Stimulated activated CD8-positive, alpha-beta memory T cell treated with anti-CD3 and anti-CD28 coated beads, Interleukin-4, amount 100 ng/mL, for 48 hours (primary cell): ENCODE measurements at places on chromosomes 2 and 18.
A peak's percentile ranks its signal among the peaks of the same experiment; 100 is the strongest.

- DNase-seq = no peak
These were observed 664.4 kb upstream of the HS6ST1 start for GRCh38 chr2:128983094-128983493.

DNA sequence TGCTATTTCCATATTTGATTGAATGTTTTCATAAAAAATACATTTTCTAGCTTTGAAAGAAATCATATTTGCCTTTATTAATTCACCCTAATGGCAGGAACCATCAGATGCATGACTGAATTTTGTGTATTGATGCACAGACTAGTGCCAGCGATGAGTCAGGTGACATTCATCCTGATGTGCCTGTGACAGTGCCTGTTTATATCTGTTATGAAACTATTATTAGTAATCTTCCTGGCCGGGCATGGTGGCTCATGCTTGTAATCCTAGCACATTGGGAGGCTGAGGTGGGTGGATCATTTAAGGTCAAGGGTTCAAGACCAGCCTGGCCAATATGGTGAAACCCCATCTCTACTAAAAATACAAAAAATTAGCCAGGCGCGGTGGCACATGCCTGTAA is 170.0 kb downstream of the TSN start:
- DNase-seq = no peak

GRCh38 chr2:136168720-136169119 is 50.8 kb upstream of the CXCR4 start:
- DNase-seq = no peak

DNA sequence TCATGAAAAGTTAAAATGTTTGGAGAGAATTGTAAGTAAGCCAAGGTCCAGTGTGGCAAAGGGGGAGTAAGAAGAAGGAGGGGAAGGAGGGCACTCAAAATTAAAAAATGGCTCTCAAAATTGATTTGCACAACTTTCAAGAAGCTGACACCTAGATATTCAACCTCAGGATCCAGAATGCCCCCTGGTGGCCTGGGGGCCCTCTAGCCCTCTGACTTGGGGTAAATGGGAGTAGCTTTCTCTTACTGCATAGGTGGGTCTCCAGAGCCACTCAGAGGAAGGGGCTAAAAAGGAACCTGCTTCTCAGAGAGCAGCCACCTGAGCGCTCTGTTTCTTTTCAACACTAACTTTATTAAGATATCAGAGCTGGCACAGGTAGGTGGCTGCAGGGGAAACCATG is 968.5 kb downstream of the BCL11A start:
- DNase-seq = peak; percentile 28

- DNase-seq = no peak
These were observed 22.9 kb downstream of the COLEC12 start for GRCh38 chr18:477565-477964.

DNA sequence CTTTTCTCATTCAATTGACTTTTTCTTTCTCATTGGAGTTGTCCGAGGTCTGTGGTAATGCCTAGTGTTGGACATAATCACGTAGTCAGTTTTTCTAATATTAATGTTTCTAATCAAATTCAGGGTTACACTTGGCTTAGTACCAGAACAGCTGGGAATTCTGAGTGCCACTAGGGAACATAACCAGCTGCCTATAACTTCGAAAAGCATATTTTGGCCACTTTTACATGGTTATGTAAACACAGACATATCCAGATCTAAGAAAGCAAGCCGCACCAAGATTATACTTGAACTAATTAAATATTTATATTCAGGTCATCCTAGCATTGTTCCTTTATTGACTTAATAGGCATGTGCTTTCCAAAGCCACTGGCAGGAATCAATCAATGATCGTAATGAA is 91.1 kb upstream of the ARHGAP28 start:
- DNase-seq = no peak

- DNase-seq = no peak
These were observed 56.6 kb downstream of the TRPM8 start for GRCh38 chr2:233973786-233974185.

DNA sequence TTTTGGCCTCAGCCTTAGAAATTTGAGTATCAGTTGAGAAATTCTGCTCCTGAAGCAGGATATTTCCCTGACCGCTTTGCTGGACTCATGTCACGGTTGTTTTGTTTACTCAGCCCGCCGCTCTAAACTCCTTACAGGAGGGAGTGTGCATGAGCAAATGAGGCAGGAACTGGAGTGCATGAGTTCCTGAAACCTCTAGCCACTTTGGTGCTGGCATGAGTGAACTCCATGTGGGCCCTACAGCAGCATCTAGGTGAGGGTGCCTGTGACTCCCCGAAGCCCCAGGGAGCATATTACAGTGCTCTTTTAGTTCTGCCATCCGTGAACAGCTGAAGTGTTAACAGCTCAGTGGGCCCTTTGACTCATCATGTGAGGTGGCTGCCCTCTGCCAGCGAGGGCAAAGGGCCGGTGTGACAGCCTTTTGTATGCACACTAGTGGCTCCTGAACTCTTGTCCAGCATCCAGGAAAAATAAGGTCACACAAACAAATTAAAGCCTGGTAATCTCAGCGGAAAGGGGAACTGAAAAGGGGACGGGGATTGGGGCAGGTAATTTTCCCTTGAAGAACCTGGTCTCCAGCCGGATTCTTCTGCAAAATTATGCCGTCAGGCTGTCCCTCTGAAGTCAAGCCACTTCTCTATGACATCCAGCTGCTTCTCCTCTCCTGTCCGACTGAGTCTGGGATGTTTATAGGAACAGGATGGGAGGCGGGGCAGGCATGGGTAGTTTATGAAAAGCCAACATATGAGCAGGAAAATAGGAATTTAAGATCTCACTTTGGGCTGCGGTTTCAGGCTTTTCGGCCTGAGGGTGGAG is 1668.7 kb downstream of the SUCLG1 start:
- no peak for DNase-seq

DNA sequence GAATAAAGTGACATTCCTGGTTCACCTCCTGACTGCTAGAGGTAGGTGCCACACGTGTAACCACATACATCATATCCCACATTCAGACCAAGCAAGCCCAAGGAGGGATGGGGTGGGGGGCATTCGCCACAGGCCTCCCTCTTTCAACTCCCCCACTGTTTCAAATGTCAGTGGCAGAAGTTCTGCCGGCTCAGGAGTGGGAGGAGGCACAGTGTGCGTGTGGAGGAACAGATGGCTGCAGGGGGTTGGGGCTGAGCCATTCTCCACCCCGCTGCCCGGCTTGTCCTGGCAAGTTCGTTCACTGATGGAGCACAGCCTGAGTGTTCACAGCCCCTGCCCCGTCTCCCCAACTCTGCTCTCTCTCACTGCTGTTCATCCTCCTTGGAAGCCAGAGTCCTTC is 75.4 kb upstream of the TANC1 start:
- DNase-seq = no peak

- DNase-seq = no peak
These were observed 82.5 kb downstream of the TCF7L1 start for GRCh38 chr2:85215448-85216401.

DNA sequence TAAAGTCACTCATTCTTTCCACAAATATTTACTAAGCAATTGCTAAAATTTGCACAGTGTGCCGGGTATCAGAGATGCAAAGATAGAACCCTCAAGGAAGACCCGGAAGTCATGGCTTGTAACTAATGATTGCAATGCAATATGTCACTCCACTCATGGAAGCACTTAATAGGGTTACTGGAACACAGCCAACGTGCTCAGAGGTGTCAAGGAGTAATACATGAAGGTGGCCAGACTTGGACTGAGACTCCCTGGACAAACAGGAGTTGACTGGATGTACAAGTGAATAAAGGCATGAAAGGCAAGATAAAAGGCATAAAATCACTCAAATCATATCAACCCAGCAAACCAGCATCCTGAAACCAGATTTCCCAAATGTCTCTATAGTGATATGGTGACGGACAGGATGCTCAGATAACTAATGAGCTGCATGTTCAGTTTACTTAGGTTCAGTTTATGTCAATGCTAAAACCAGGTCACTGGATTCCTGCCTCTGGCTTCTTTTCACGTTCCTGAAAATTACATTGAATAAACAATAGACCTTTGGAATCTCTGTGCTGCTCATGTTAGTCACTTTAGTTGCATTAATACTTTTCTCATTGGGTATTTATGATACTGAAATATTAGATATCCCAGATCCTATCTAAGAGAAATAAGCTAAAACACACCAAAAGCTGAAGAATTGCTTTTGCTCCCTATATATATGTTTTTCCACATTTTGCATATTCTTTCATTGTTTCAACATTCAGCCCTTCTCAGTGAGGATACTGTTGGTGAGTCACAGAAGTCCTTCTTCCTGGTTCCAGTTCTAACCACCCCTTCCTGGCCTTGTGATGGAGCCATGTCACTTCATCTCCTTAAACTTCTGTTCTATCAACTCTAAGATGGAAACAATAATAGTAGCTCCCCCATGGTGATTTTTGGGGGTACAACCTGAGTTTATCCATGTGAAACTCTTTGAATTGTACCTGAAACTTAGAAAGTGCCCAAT is 688.9 kb upstream of the ID2 start:
- DNase-seq = no peak

DNA sequence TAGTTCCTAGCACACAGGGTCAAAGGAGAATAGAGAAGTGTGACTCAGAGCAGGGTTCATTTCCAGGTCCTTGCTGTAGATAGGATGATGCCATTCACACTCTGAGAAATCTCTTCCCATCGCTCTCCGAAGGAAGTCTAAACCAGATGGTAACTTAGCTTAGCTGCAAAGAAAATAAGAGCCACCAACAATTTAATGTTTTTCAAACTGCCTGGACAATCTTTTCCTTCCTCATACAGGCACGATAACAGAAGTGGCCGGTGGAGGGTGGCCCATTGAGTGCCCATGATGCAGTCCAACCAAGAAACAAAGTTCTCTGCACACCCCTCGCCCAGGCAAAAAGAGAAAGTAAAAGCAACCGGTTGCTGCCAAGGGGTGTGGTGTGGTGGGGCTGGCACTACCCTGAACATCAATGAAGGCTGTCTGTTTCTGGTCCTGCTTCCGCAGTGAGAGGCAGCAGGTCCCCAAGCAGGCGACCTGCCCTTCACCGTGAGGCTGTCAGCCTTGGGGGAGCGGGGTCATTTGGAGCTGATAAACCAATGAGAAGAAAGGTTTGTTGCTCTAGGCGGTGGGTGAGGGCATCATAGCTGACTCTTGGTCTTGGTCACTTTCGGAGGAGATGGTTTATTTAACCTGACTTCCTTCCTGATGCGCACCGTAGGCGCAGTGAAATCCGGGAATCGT is 105.6 kb upstream of the CD302 start:
- peak; percentile 70 for DNase-seq
